ENCODE measurements at places on chromosomes 16 and 17.

DNA sequence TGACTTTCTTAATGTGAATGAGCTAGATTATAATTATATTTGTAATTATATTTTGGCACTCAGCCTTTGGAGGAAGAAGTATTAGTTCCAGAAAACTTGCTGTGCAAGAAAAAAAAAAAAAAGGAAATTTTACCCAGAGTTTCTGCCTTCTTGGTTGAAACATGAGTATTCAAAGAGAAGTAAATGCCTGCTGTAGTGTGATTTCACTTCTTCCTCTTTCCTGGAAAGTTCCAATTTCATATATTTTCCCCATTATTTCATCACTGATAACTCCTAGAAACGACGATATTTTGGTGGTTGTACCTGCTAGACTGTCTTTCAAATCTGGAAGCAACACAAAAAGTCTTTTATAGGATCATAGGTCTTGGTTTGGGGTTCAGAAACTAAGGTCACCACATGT lies 20.4 kb upstream of the MPHOSPH6 start:
- DNase-seq = no peak

DNA sequence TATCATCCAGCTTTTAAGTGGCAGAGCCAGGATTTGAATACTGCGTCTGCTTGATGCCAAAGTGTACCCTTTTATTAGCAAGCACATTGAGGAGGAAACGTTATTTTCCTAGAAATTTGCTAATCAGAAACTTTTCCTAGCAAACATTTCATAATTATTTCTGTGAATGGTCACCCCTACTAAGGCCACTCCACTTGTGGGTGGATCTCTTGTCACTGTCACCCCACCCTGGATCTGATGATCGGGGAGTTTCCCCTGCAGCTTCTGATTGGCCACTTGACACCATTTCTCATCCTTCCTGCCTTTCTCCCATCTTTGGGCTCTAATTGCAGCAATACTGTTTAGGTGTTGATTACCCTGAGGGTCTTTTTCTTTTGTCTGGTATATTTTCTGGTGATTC lies 35.9 kb downstream of the GPRC5B start:
- no peak for DNase-seq

GRCh38 chr17:79557276-79558090 lies 53.4 kb downstream of the RBFOX3 start:
- no peak for DNase-seq

DNA sequence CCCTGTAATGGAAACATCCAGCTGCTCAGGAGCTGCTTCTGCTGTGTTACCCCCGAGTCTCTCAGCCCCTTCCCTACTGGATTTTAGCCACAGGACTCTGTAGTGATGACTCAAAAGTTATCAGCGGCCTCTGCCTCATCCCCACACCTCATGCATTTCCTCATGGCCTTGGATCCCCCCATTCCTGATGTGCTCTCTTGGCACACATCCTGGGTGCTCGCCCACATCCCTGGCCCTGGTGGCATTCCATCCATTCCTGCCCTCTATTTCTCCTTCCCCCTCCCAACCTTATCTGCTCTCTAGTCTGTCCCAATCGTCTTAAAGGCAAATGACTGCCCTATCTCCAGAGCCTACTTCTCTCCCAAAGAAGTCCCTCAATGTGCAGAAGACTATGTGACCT lies 24.6 kb downstream of the MARF1 start:
- no peak for DNase-seq

- no peak for DNase-seq
Measured at GRCh38 chr17:30975042-30975820, 4.4 kb downstream of the RNF135 start.

DNA sequence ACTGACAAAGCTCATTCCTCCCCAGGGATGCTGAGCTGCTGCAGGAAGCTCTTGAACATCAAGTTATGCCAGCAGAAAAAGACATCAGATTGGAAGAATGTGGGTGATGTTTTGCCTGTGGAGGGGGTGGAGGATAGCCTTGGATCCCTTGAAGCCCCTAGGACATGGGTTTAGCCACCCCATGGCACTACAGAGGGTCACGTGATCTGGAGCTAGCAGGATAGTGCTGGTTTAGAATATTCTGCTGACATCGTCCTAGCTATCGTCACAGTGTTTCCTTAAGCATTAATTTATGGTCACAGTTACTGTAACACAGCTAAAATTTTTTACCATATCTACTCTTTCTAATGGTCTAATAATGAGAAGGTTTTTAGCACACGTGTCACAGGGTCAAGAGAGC lies 20.2 kb upstream of the MON1B start:
- DNase-seq = no peak

DNA sequence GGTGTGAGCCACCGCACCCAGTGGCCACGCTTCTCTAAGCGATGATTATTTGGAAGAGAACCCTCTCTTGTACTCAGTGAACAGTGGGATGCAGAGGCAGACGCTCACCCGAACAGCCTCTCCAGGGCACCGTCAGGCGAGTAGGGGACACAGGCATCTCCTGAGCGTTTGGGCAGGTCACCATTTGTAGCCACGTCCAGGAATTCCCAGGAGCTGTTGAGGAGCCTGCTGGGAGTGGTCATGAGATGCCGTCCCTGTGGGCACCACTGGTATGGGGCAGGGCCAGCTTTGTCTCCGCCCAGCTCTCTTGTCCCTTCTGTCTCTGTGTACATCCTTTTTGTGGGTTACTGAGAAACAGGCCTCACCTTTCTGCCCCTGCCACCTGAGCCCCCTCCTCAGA lies 81.3 kb upstream of the ZNF469 start:
- no peak for DNase-seq

- no peak for DNase-seq
Measured at GRCh38 chr16:50263940-50264929, 2.1 kb upstream of the ADCY7 start.

GRCh38 chr17:4485676-4486646 lies 12.7 kb upstream of the SPNS2 start:
- DNase-seq = no peak

- no peak for DNase-seq
Measured at GRCh38 chr16:15536843-15537242, 102.5 kb downstream of the BMERB1 start.

DNA sequence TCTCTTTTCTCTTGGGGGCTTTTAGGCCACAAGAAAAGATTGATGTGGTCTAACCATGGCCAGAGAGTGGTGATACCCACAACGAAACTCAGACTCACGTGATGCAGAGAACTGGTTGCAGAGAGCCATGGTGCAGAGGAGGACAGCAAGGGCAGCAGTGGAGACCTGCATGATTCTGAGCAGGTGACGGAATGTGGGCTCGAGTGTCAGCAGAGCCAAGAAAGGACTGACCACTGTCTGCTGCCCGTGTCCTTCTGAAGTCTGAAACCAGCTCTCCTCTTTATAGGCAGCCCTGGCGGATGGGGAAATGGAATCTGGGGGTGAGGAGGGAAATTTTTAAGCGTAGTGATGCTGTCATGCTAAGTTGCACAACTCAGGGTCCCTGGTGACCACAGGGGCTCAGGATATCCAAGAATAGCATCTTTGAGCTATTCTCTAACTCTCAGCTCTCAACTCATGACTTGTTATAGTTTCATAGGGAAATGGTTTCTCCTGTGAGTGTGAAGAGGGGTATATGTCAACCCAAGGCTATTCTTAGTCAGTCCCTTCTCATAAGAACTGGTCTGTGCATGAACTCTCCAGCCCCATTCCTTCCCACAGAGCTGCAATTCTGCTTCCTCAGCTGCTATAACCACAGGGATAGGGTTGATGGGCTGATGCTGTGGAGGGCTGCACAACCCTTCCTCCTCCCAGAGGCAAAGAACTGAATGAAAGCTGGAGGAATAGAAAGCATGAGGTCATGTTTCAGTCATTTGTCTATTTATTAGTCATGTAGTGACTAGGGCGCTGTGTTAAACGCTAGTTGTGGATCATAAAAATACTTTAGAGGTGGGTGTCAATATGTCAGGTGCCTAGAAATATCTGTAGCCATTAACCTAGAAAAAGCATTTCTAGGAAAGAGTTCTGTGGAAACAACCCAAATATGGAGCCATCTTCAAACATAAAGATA lies at the start of gene CCL3:
TSS of gene CCL3 (minus strand) at position 256 of the 949 bp plus-strand sequence. CDS start at position 171, 85 bp downstream.
- DNase-seq = no peak

GRCh38 chr17:30926516-30926915 lies 4.8 kb downstream of the ADAP2 start:
- DNase-seq = no peak

- no peak for DNase-seq
Measured at GRCh38 chr17:21425736-21426135, 49.6 kb downstream of the KCNJ12 start.

DNA sequence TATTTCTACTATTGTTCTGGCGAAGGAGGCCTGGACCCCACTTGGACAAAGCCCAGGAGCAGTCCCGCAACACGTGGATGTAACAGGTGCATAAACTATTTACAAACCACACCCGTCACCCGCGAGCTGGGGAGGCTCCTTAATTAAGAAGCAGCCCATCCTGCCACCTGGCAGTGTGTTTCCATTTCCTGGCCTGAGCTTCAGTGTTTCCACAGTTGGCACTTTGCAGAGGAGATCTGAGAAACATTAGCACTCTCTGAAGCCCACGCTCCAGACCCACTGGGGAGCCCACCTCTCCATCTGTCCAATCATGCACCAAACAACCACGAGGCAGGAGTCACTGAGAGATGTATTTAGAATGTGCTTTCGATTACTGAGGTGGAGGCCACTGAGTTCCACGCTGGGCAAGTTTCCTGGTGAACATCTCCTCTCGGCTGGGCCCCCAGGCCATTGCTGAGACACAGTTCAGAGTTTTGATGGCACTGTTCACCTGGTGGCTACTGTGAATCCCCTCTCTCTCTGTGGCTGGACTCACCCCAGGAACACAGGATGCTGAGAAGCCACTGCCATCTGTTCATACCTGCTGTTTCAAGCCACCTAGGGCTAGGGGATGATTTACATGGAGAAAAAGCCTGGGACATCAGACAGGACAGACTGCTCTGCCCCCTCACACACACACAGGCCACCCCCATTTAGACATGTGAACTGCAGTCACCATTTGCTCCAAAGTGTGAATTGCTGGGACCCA lies 129.1 kb downstream of the AIPL1 start:
- DNase-seq = no peak

GRCh38 chr17:61809816-61810392 lies 53.4 kb downstream of the BRIP1 start:
- no peak for DNase-seq

DNA sequence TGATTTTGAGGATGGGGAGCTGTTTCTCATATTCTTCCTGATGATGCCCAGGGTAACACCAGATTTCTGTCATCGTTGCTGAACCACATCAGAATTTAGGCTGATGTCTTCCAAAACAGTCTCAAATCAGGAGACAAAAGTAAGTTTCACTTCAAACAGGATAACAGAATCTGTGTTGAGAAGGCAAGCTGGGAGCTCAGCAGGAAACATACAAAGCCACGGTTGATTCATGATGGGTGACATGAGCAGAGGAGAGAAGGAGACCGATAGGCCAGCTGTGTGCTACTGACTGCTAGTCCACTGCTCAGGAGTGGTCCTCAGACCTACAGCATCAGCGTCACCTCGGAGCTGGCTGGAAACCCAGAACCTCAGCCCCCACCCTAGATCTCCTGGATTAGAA lies 62.9 kb upstream of the RCVRN start:
- DNase-seq = no peak

DNA sequence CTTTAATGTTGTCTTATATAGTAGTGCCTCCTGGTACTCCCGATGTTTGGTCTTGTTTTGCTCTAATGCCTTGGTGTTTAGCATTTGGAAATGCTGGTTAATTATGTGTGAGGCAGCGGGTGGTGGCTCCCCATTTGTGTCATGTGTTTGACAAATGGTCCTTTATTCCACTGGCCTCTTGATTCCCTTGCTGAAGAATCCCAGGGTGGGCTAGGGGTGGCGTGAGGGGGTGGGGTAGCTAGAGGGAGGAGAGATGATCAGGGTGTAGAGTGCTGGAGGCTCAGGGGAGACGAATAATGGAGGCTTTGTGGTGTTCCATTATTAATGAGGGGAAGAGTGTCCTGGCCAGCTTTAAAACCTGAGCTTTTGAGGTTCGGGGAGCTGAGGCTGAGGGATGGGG lies 5.4 kb downstream of the DYNLL2 start:
- no peak for DNase-seq

DNA sequence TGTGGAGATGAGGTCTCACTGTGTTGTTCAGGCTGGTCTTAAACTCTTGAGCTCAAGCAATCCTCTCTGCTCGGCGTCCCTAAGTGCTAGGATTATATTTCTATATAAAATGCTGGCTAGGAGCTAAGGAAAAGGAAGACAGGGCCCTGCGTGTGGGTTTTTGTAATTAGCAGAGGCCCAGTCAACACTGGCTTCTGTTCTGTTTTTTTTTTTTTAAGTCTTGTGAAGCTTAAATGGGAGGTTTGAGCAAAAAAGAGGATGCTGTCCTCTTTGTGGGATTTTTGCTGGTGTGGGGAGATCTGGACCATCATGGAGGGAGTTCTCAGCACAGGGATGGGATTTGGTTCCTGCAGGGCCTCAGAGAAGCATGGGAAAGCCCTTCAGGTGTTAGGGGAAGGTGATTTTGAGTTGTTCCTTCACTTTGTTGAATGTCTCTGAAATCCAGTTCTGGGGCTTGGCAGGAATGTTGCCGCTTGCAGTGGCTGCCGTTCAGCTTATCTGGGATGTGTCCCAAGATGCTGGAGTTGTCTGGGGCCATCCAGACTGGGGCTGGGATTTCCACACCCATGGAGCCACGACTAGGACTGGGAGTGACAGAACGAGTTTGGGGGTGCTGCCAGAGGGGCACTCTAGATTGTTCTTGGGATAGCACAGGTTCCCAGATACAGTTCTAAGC lies 4.2 kb downstream of the PYCARD start:
- no peak for DNase-seq

DNA sequence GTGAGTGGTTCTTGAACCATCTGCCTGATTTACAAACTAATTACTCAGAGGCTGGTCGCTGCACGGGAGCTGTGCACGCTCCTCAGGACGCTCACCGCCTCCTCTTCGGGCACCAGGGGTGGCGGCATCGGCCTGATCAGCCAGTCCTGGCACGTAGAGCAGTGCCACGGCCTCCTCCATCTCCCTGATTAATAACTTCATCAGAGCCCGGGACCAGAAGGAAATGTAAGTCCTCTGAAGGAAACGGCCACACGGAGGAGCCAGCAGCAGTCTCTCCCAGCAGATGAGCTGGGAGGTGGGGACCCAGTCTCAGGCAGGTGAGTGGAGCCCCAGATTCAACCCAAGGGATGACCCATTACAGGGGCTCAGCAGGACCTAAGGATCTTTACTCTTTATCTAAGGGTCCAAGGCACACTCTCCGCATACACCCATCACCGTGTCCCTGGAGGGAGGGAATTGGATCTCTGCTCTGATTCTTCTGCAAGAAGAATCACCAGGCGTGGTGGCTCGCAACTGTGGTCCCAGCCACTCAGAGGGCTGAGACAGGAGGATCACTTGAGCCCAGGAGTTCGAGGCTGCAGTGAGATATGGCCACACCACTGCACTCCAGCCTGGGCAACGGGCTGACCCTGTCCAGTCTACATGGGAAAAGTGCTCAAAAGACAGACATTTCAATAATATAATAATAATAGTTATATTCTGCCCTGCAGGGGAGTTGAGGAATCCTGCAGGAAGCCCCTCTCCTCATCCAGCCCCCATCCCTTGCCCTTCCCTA lies 366.5 kb downstream of the SEC14L1 start:
- no peak for DNase-seq

Measured in HCT116 (cell line).